Nephron progenitor cell (in vitro differentiated cells): ENCODE measurements at places on chromosomes 5 and 9.
A peak's percentile ranks its signal among the peaks of the same experiment; 100 is the strongest.

- no peak overlapping the region for H3K27ac ChIP-seq
- DNase-seq, result no peak
- no peaks in the 10 kb centered on the region for H3K36me3 ChIP-seq
- peaks cover 10% of the 10 kb centered on the region for H3K27me3 ChIP-seq
Measured at GRCh38 chr5:153816870-153817269, 221.8 kb downstream of the FAM114A2 start.

- no peaks in the 10 kb centered on the region for H3K36me3 ChIP-seq
- H3K27ac ChIP-seq, result no peak overlapping the region
Measured at GRCh38 chr5:39867923-39868322, 443.1 kb upstream of the DAB2 start.

DNA sequence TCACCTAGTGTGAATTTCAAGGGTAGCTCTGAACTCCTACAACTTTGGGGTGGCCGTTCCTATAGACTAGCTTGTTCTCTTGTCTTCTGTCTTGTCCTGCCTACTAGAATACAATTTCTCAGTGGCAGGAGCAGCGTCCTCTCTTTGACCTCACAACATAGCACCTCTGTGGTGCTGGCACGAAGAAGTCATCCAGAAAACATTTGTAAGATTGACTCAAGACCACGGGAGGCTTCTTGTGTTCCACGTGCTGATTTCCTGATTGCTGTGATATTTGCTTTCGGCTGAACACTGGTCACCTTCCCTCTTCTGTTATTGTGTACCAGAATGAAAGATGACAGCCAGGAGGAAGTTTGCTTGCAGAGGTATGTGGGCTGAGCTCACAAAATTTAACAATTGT is 27.0 kb downstream of the SLC1A1 start:
- peaks cover 6% of the 10 kb centered on the region for H3K4me1 ChIP-seq
- H3K27ac ChIP-seq, result no peak overlapping the region
- H3K36me3 ChIP-seq, result no peaks in the 10 kb centered on the region
- H3K4me3 ChIP-seq, result no peak overlapping the region

DNA sequence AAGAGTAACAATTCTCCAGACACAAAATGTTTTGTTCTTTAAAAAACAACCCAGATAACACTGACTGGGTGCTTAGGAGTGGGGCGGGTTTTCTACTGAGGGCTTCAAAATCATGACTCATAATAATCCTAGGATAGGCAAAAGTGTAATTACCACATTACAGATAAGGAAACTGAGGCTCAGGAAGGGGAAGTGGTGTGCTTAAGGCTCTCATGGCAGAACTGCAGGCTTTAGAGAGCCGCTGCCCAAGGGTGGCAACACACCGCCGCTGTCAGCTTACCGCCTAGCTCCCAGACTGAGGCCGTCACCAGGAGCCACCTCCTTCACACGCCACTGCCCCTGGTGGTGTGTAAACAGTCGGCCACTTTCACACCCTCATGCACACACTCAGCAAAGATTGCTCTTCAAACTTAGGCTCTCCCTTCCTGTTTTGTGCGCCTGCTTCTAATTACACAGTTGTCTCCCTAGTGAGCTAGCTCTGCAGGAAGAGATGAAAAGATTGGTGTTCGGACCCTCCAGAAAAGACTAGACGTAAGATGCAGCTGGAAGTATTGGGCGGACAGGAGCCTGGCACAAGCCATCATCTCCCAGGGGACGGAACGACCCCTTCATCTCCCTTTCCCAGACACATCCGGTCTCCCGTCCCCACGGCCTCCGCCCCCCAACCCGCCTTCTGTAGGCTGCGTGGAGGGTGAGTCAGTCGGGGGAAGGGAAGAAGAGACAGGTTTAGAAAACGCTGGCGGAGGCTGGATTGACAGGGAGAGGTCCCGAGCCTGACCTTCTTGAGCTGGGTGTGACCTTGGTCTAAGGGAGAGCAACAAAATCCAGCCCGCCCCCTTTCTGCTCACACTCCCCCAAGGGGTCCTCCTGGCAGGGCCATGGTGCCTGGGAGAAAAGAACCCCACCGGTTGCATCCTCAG is 162.7 kb downstream of the SYK start:
- peak; percentile 30 for DNase-seq
- no peaks in the 10 kb centered on the region for H3K36me3 ChIP-seq
- H3K4me1 ChIP-seq, result peaks cover 58% of the 10 kb centered on the region
- peaks cover 7% of the 10 kb centered on the region for H3K27me3 ChIP-seq

GRCh38 chr5:132777209-132778069 is at the start of gene SEPTIN8:
Gene SEPTIN8, minus strand, starts transcription at chr5:132777239. Its CDS starts 102 bp downstream, at chr5:132777137.
- H3K4me1 ChIP-seq, result peaks cover 29% of the 10 kb centered on the region
- peak within 1 kb of the TSS; percentile 81 for H3K4me3 ChIP-seq
- H3K27me3 ChIP-seq, result peaks cover 54% of the 10 kb centered on the region
- H3K27ac ChIP-seq, result no peak within 1 kb of the TSS
